ENCODE measurements at places on chromosomes 13 and 19. TPM values are rescaled to one million over a fixed set of nuclear protein-coding genes. Genes with fewer than 3 reads are reported as not detected.
A peak's percentile ranks its signal among the peaks of the same experiment; 100 is the strongest.

DNA sequence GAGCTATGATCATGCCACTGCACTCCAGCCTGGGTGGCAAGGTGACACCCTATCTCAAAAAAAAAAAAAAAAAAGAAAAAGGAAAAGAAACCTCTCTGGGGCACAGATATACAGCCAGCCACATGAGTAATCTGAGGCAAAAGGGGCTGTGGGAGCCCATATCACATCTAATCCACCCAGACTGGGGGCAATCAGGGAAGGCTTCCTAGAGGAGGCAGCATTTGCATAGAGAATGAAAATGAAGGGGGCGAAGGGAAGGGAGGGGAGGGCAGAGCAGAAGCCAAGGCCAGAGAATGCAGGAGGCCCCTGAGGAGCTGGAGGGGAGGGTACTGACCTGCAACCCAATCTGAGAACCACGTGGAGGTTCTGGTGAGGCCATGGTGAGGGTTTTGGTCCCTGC is 13.2 kb downstream of the STXBP2 start:
- no peak for DNase-seq

- no peak for DNase-seq
Observed at GRCh38 chr13:111431206-111431605, 110.8 kb downstream of the TEX29 start.

GRCh38 chr13:51584731-51585672 is 740 bp downstream of the WDFY2 start:
- peak; percentile 86 for DNase-seq

DNA sequence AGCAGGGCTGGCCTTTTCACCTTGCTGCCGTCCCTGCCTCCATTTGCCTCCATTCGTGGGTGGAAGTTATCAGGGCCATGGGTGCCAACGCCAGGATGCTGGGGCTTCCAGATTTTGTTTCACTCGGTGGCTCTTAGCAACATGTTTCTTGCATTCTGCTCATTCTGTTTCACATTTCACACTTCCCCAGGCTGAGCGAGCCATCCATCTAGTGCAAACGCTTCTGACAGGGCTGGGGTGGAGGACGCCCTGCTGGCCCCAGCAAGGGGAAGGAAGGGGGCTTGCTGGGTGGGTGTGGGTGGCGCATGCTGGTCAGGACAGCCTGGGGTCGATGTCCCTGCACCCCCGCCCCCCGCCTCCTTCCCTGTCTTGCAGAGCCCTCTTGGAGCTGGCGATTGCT is 165.2 kb downstream of the URI1 start:
- DNase-seq: no peak

The FDX2 gene
- 17.2 TPM for total RNA-seq

The KCNC3 gene
- total RNA-seq: 1.6 TPM

Data from suprapubic skin (tissue), 4 donors.